ENCODE measurements at places on chromosomes 5 and 9.

DNA sequence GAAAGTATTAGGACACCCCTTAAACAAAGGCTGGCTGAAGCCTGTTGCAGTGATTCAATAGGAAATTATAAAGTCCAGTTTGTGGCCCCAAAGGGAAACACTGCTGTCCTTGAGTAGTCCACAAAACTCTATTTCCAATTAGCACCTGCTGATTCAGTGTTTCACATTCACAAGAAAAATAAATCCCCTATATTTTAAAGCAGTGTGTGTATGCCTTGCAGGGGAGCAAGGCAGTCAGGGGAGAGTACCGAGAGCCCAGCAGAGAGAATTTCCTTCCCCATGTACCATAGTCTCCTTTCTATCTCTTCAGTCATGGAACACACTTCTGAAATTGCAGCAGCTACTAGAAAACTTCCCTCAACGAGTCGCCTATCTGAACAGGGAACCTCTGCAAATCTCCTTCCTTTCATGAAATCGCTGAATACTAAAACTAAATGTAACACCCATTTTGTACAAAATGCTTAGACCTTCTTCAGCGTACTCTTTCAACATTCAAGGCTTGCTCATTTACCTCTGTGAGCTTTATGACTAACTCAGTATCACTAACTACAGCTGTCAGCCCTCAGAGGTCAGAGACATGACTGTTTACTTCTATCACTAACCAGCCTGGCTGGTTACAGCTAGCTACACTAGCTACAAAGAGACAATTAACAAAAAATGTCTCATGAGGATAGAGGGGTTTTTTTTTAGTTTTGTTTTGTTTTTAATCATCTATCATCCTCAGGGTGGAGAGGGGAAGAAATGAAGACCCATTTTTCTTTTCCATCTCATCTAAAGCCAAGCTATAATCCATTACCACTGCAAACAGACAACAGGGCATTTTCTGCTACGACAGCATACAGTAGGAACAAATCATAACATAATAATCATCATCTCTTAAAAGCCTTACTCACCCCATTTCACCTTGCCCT lies 188.7 kb downstream of the EBF1 start:
- no peak for DNase-seq

DNA sequence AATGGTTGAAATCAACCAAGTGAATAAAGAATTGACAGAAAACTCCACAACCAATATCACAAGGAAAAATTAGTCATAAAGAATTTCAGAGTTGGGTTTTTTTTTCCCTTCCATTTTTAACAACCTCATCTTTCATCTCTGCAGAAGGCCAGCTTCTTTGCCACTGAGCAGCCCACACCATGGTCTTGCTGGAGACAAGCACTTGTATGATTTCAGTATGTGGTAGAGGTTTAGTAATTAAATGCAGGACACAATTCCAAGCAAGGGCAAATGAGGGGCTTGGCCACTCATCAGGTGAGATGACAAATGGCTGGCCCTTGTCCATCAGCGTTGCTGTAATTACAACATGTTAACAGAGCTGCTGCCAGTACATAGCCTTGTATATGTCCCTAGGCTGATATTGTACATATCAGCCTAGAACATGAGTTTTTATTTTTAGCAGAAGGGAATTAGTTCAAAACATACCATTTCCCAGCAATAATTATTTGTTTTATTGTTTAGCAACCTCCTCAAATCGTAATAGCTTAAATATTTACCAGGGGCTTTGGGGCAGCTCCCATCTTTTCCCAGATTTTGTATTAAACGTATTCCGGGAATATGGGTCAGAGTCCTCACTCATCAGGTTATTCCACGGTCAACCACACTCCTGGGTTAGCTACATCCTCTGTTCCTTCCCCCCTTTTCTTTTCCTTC lies 5.0 kb upstream of the C9 start:
- DNase-seq: no peak

DNA sequence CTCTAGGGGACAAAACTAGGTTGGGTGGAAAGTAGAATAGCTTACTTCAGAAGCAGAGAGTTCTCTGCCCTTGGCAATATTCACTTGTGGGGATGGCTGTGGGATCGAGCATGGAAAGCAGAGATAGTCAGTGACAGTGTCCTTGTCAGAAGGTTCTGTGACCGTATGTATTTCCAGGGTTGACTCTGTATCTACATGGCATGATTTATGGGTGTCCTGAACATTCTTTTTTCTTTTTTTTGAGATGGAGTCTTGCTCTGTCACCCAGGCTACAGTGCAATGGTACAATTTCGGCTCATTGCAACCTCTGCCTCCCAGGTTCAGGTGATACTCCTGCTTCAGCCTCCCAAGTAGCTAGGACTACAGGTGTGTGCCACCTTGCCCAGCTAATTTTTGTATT lies 77.4 kb upstream of the LHFPL2 start:
- DNase-seq: no peak

DNA sequence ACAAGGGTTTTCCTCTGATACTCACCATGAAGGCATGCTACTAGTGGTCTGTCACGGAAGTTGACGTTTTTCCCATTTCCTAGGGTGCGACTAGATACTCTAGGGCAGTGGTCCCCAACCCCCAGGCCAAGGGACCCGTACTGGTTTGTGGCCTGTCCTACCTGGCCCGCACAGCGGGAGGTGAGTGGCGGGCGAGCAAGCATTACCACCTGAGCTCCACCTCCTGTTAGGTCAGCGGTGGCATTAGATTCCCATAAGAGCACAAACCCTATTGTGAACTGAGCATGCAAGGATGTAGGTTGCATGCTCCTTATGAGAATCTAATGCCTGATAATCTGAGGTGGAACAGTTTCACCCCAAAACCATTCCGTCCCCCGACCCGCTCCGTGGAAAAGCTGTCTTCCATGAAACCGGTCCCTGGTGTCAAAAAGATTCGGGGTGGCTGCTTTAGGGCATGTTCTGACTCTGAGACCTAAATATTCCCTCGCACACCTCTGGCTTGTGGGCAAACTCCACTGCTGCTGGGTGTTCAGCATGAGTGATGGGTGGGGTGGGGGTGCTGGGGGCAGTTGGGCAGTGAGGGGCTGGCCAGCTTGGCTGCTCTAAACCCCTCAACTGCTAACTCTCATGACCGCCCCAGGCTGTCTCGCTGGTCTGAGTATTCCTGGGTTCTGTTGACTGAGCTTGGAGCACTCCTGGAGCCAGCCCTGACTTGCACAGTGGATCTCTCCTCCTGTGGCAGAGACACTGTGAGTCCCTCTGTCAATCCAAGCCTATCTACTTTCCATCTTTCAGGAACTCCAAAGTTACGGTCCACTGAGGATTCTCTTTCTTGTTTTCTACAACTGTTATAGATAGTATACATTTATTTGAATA lies 78.3 kb upstream of the NEK6 start:
- no peak for DNase-seq

Data from activated CD8-positive, alpha-beta memory T cell treated with anti-CD3 and anti-CD28 coated beads, Interleukin-2, amount 50 U/mL, for 48 hours (primary cell).